Mammary microvascular endothelial cell (primary cell): ENCODE measurements at places on chromosomes 16 and 17. TPM values are rescaled to one million over a fixed set of nuclear protein-coding genes. Genes with fewer than 3 reads are reported as not detected.

STX1B gene
- total RNA-seq = 0.05 and 0.93 TPM in 2 replicates

TEKT5 gene
- total RNA-seq = not detected in 2 replicates

LGALS9B gene
- not detected in 2 replicates for total RNA-seq

KRT33B gene
- not detected in 2 replicates for total RNA-seq

ANKRD13B gene
- 7.3 and 10.7 TPM in 2 replicates for total RNA-seq

BEAN1 gene
- not detected in 2 replicates for total RNA-seq

C17orf107 gene
- total RNA-seq = 0.30 and 0.93 TPM in 2 replicates

PIK3R5 gene
- total RNA-seq = not detected in 2 replicates

BTBD17 gene
- not detected in 2 replicates for total RNA-seq

TPSAB1 gene
- total RNA-seq = not detected in 2 replicates

RHBDL1 gene
- 0.07 and 0.69 TPM in 2 replicates for total RNA-seq

TBC1D16 gene
- total RNA-seq = 20.8 and 21.0 TPM in 2 replicates

CLEC19A gene
- total RNA-seq = not detected in 2 replicates

WFIKKN1 gene
- total RNA-seq = 0.10 TPM in 1 of 2 replicates, not detected in the other

PLA2G15 gene
- total RNA-seq = 22.2 and 31.4 TPM in 2 replicates

CMTM3 gene
- 48.8 and 65.7 TPM in 2 replicates for total RNA-seq

CLDN7 gene
- 8.7 and 12.3 TPM in 2 replicates for total RNA-seq

MT1G gene
- total RNA-seq = 0.60 TPM in 1 of 2 replicates, not detected in the other

KREMEN2 gene
- total RNA-seq = not detected in 2 replicates

DBNDD1 gene
- 4.0 and 5.7 TPM in 2 replicates for total RNA-seq

RGS9 gene
- total RNA-seq = 0.33 and 0.64 TPM in 2 replicates

CDK5R1 gene
- total RNA-seq = 2.6 and 2.7 TPM in 2 replicates
